ENCODE measurements at places on chromosomes 1 and 21. TPM values are rescaled to one million over a fixed set of nuclear protein-coding genes. Genes with fewer than 3 reads are reported as not detected.
A peak's percentile ranks its signal among the peaks of the same experiment; 100 is the strongest.

- no peaks in the 10 kb centered on the region for H3K4me1 ChIP-seq
- H3K27me3 ChIP-seq: peaks cover 28% of the 10 kb centered on the region
- no peak overlapping the region for H3K27ac ChIP-seq
Observed at GRCh38 chr1:94033849-94034248, 87.1 kb downstream of the ABCA4 start.

GRCh38 chr1:201269281-201269680, 14.0 kb upstream of the PKP1 start:
- no peaks in the 10 kb centered on the region for H3K36me3 ChIP-seq
- no peak for DNase-seq
- peaks cover 17% of the 10 kb centered on the region for H3K27me3 ChIP-seq
- no peak overlapping the region for H3K4me3 ChIP-seq
- H3K4me1 ChIP-seq: no peaks in the 10 kb centered on the region
- no peak overlapping the region for H3K27ac ChIP-seq

- H3K4me1 ChIP-seq: peaks cover 35% of the 10 kb centered on the region
- DNase-seq: peak; percentile 61
- H3K27me3 ChIP-seq: no peaks in the 10 kb centered on the region
- peak overlapping the region; percentile 91 for H3K4me3 ChIP-seq
- H3K27ac ChIP-seq: peak overlapping the region; percentile 95
Observed at GRCh38 chr1:35929730-35930592, 944 bp upstream of the AGO3 start.

DNA sequence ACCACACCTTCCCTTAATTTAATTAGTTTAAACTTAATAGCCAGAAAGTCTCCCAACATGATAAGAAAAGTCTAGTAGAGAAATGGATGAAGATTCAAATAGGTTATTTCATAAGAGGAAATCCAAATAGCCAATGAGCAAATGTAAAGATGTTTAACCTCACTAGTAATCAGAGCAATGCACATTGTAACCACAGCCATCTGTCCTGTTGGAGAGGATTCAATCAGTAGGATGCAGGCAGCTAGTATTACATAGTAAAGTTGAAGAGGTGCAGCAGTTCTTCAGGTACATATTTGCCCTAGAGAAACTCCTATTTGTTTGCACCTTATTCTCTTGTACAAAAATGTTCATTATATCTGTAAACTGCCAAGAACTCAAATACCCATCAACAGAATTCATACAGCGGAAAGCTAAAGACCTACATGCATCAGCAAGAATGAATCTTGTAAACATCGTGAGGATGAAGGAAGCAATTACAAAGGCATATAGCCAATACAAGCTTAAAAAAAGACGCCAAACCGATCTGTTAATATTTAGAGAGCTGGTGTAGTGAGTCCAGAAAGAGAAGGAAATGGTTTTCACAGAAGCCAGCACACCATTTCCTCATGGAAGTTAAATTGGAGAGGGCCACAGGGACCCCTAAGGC, 27.9 kb downstream of the DIP2A start:
- peaks cover 24% of the 10 kb centered on the region for H3K36me3 ChIP-seq
- H3K4me3 ChIP-seq: no peak overlapping the region
- no peak for DNase-seq
- no peaks in the 10 kb centered on the region for H3K27me3 ChIP-seq
- H3K4me1 ChIP-seq: peaks cover 16% of the 10 kb centered on the region

GRCh38 chr21:42703965-42704364, 50.5 kb downstream of the PDE9A start:
- H3K4me3 ChIP-seq: no peak overlapping the region
- H3K27ac ChIP-seq: no peak overlapping the region

GRCh38 chr1:56505792-56506743, 73.3 kb downstream of the PLPP3 start:
- no peak for DNase-seq
- no peaks in the 10 kb centered on the region for H3K27me3 ChIP-seq
- no peak overlapping the region for H3K4me3 ChIP-seq
- H3K36me3 ChIP-seq: no peaks in the 10 kb centered on the region
- no peak overlapping the region for H3K27ac ChIP-seq

GRCh38 chr1:29499104-29499650, 262.9 kb downstream of the PTPRU start:
- H3K4me3 ChIP-seq: no peak overlapping the region
- no peak for DNase-seq
- H3K4me1 ChIP-seq: no peaks in the 10 kb centered on the region
- H3K27me3 ChIP-seq: peaks cover 5% of the 10 kb centered on the region
- H3K36me3 ChIP-seq: no peaks in the 10 kb centered on the region

DNA sequence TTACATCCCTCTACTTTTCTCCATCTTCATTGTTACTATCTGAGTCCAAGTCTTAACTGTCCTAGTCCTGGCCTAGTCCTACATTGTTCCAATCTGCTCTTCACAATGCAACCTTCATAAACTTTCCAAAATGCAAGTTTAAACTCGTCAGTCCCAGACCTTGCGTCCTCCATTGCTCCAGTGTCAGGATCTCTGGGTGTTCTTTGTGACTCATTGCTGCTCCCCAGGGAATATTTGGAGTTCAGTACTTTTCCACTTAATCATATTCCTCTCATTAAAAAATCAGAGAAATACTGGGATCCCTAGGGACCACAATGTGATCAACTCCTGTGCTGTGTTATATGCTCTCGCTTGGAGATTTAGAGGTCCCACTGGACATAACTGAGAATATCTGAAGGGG, 18.0 kb upstream of the KPRP start:
- H3K27me3 ChIP-seq: peaks cover 13% of the 10 kb centered on the region
- H3K4me3 ChIP-seq: no peak overlapping the region
- no peak overlapping the region for H3K27ac ChIP-seq

PAQR6 gene
- total RNA-seq: 9.9 TPM
